ENCODE measurements at places on chromosomes 12 and 14.
A peak's percentile ranks its signal among the peaks of the same experiment; 100 is the strongest.

DNA sequence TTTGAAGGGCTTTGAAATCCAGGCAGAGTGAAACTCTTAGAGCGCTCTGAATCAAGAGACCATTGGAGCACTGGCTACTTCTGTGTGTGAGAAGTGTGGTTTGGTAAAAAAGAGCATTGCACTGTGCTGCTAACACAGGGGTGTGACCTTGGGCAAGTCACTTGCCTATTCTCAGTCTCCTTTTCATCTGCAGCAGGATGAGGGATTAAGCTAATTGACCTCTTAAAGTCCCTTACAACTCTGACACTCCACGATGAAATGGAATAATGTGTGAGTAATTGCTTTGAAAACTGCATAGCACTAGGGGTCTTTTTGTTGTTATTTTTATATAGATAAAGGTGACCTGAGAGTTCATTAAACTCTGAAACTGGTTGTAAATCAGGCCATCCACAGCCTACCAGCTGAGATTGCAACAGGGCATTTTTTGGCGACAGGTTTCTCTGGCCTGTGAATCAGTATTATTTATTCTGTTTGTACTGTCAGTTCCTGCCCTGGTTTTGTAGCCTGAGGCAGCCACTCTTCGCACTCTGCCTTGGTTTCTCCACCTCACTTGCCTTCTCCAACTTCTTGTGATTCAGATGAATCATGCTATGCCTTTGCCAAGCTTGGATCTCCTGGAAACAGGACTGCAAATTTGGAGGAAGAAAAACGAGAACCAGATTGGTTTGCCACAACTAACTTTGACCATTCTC lies 159.9 kb upstream of the PARP11 start:
- DNase-seq = no peak

- no peak for DNase-seq
Measured at GRCh38 chr14:95918466-95918865, 41.8 kb downstream of the TUNAR start.

GRCh38 chr12:29278673-29279420 lies 102.1 kb downstream of the ERGIC2 start:
- no peak for DNase-seq

GRCh38 chr12:110050927-110051326 lies 2.6 kb upstream of the C12orf76 start:
- DNase-seq = no peak

- no peak for DNase-seq
Measured at GRCh38 chr14:21033133-21033698, 1.4 kb downstream of the RNASE13 start.

GRCh38 chr14:52961060-52961639 lies 10.3 kb upstream of the FERMT2 start:
- peak; percentile 68 for DNase-seq

- no peak for DNase-seq
Measured at GRCh38 chr14:32865827-32866376, 72.8 kb upstream of the NPAS3 start.

DNA sequence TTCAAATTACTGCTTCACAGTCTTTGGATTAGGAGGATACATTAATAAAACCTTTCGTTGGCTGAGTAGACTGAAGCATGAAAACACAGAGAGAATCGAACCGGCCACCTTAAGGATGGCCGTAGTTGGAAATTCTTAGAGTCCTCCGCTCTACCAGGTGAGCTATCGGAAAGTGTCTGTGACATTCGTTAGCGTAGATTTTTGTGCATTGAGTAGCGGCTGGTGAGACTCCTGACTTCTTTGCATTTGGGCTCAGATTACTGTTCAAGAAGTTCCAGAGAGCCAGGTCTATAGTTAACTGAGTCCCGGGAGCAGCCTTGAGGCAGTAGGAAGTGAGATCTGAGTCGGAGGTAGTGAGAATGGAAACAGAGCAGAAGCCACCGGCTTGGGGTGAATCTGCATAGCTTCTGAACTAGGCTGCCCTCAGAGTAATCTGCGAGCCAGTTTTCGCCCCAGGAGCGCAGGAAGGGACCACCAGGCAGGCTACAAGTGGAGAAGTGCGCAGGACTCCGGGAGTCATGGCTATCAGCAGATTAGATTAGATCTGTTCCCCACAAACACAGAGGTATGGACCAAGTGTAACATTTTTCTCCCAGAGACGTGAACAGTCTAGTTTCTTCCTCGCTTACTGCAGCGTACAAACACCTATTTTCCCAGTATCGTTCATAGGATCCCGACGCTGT lies 11.0 kb downstream of the OR6S1 start:
- DNase-seq = peak; percentile 81

DNA sequence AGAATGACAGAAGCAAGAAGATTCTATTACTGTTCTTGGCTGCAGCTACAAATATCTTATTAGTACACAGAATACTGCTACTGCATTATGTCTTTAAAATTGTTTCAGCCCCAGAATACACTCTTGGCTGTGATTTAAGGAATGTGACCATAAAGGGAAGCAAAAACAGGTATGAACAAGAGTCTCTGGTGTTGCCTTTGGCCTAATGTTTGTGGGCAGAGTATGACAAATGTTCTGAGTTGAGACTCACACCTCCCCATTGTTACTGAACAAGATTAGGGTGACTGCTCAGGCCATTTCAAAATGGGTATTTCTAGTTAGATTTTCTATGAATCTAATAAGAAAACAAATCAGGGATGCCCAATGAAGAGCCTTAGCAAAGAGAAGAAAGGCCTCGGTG lies 28.5 kb downstream of the TTC6 start:
- no peak for DNase-seq

GRCh38 chr12:67151886-67152285 lies 117.3 kb upstream of the CAND1 start:
- no peak for DNase-seq

DNA sequence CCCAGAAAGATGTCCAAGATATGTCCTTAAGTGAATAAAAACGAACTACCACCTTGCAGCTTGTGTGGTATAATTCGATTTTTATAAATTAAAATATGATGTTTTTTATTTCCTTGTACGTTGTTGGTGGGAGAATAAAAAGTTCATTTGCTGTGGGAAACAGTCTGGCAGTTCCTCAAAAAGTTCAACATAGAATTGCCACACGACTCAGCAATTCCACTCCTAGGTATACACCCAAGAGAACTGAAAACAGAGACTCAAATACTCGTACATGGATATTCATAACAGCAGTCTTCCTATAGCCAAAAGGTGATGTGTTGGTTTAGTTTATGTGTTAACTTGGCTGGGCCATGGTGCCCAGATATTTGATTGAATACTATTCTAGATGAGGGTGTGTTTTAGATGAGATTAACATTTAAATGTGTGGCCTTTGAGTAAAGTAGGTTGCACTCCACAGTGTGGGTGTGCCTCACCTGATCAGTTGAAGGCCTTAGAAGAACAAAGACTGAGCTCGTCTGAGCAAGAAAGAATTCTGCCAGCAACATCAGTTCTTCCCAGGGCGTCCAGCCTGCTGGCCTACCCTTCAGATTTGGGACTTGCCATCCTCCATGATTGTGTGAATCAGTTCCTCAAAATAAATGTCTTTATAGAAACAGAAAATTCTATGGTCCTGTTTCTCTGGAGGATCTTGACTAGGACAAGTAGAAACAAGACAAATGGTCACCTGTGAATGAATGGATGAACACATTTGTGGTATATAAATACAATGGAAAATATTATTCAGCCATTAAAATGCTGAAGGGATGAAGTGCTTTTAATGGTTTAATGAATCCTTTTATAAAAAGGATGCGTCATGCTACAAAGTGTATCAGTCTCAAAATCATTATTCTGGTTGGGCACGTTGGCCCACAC lies 5.1 kb upstream of the DENR start:
- no peak for DNase-seq

DNA sequence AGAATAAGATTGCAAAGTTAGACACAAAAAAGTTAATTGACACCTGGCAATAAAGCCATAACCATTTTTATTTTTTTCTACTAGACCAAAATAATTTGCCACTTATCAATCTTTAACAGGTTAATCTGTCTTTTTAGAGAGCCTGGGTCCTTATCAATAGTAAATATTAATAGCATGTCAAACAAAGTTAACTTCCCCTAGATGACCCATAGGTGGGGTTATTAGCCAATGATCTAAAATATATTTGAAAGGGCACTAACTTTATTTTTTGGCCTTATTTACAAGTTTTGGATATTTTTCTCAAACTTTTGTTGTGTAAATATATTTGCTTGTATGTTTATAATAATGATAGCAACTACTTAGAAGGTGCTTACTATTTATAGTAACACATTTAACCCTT lies 3.9 kb downstream of the ANKRD33 start:
- DNase-seq = no peak

DNA sequence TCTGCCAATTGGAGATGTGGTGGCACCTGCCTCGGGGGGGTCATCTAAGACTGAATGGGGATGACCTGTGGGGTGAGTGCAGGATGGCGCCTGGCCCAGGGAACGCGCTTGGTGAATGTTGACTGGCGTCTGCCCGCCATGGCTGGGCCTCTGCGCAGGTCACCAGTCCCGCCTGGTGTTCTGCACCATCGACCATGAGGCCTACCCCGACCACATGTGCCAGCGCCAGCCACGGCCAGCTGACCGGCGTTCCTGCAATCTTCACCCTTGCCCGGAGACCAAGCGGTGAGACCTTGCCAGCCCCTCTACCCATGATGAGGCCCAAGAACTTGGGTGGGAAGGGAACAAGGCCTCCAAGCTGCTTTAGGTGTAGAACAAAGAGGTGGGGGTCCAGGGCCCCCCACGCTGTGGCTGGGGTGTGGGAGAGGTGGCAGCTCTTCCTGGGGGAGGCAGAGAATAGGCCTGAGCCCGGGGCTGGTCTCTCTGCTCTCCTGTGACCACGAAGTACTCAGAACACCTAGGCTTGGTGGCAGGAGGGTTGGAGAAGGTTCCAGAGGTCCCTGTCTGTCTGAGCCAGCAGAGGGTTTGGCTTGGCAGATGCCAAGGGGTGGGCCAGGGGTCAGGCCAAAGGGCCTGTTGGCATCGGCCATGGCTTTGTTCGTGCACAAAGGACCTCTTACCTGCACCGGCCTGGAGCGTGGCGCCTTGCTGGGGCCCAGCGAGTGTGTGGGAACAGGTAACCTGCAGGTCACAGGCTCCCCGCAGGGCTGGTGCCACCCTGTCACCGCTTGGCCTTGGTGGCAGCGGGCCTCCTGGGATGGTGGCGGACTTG lies 15.4 kb downstream of the PAPLN start:
- DNase-seq = no peak

- peak; percentile 20 for DNase-seq
Measured at GRCh38 chr12:121883315-121883660, 5.3 kb upstream of the PSMD9 start.

DNA sequence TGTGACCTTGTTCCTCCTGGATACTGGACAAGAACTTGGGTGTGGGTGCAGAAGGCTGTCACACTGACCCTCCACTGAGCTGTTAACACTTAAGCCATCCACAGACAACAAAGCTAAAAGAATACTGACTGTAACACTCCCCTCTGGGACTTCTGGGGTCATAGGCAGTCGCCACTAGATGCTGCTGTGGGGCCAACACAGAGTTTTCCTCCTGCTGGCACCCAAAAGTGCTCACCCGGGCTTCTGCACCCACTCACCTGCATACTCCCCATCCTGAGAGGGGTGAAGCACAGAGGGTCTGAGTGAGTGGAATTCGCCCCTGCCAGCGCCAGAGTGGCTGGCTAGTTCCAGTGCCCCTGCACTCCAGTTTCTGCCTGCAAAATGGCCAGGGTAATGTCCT lies 422.4 kb upstream of the LMO3 start:
- no peak for DNase-seq

GRCh38 chr12:104371043-104371870 lies 67.7 kb downstream of the EID3 start:
- DNase-seq = peak; percentile 53

DNA sequence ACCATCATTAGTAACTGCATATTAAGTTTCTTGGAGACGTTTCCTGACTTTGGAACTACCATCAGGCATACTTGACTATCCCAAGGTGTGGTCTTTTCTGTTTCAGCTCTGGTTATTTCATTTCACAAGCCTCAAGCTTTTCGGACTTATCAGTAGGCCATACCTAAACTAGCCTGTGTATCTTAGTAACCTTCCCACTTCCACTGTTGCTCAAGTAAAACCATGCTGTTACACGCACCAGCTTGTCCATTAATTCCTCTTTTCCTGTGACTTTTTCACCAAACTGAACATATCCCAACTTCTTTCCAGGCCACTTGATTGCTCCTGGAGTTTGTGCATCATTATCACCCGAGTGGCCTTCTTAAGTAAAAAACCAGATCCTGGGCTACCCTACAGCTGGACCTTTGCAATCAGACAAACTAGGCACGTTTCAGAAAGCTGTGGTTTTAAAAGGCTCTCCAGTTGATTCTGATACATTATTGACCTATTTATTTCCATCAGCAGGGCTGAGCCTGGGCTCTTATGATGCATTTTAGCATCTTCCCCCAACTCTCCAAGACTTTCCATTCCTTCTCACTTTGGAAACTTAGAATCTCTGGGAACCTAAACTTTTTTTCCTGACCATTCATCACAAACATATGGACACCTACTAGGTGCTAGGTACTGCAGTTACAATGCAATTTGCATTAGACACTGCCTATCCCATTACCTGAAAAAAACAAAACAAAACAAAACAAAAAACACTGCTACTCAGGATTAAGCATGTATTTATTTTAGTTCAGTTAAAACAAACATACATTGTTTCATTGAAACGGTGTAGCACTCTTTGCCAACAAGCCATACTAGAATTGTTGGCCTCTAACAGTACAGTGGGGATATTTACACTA lies 14.9 kb downstream of the SLC38A2 start:
- DNase-seq = no peak

GRCh38 chr12:107369006-107369405 lies 275.7 kb upstream of the CRY1 start:
- DNase-seq = no peak

DNA sequence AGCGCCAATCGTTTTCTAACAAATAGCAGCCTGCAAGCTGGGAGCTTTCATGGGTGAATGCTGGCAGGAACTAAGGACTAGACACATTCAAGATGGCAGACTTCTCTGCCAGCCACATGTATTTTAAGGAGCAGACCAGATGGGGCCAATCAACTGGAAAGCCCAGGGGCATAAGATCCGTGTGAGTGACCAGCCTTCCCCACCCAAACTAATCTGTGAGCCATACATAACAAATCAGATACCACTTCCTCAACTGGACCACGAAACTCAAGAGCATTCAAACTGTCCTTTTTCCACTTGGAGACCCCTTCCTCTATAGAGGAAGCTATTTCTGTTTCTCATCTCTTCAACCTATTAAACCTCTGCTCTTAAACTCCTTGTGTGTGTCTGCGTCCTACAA lies 9.7 kb downstream of the TCL1B start:
- DNase-seq = no peak

DNA sequence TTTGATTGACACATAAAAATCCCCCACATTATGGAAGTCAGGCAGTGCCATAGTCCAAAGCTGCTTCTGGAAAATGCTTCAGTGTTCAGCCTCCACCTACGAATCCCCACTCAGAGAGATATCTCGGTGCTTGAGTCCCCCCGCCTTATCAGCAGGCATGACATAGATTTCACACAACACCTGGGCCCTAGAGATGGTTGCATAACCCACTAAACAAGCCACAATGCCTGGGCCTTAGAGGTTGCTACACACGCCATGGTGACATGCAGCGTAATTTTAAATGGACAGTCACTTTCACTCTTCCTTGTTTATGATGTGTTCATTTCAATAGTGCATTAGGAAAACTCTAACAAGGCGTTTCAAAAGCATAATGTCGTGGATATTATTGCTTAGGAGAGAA lies 38.0 kb downstream of the CCDC60 start:
- no peak for DNase-seq

Measured in LoVo (cell line).